ENCODE measurements at places on chromosomes 7 and 10.

- DNase-seq, result no peak
These were observed 122.5 kb upstream of the KLF6 start for GRCh38 chr10:3907514-3907913.

GRCh38 chr10:80458638-80459037 lies 4.5 kb downstream of the TSPAN14 start:
- no peak for DNase-seq

- DNase-seq, result no peak
These were observed 6.1 kb downstream of the CCAR1 start for GRCh38 chr10:68727146-68727545.

DNA sequence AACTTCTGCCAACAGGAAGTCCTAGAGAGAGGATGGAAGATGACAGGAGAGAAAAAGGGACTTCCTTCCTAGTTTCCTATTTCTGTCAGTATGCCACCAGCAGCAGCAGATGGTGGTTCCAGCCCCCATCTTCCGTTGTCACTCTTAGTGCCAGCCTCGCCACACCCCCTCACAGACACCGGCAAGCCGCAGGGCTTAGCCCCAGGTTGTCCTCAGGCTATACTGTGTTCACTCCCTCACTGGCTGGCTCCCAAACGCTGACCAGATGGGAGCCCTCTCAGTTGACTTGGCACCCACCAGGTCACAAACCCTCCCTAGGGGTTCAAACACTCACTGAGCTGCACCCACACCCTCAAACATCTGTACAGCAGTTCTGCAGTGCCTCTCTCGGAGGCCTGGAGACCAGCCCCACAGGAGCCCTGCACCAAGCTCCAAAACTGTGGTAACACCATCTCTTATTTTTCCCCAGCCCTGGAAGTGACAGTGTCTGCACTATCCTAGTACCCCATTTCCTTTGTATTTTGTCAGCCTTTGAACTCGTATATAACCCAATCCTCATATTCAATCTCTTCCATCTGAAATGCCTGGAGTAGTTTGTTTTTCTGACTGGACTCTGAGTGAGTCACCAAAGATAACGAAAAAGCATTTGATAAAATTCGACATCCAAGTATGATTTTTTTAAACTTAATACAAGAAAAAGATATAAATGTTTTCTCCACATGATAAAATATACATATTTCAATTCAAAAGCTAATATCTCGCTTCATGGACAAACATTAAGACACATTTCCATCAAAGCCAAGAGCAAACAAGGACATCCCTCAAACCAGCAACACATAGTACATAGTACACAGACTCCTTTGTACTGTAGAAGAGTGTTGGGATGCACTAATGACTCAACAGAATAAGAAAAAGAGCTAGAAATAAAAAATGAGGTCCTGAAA lies 34.5 kb downstream of the SMURF1 start:
- DNase-seq, result no peak

- no peak for DNase-seq
These were observed 82.5 kb downstream of the ABLIM1 start for GRCh38 chr10:114575417-114576131.

DNA sequence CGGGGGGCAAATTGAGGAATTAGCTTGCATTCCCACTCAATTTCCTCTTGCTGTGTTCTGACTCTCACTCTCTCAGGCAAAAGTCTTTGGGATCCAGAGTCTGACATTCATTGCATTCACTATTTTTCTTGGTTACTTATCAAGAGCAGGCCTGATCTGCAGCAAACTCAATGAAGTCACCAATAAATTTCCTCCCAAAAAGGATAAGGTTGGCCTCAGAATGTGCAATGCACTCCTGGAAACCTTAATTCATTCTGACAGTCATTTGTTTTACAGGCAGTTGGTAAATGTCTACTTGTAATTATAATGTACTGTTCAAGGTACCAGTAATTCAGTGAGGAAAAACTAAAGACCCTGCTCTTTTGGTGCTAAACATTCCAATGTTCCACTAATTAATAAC lies 6.3 kb upstream of the DGKI start:
- no peak for DNase-seq

DNA sequence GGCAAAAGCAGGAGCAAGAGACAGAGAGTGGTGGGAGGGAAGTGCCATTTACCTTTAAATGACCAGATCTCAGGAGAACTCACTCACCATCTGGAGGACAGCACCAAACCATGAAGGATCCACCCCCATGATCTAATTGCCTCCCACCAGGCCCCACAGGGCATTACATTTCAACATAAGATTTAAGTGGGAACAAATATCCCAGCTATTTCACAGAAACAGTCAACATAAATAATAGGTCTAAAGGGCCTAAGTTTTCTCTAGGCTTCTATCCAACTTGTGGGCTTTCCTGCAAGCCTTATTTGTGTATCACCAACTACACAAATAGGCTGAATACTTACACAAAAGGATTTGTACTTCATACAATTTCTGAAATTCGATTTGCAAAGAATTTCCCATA lies 196.8 kb upstream of the POT1 start:
- no peak for DNase-seq

GRCh38 chr7:155001756-155002410 lies 1.0 kb downstream of the PAXIP1 start:
- no peak for DNase-seq

GRCh38 chr10:32153931-32154330 lies 97.7 kb upstream of the KIF5B start:
- DNase-seq, result no peak

DNA sequence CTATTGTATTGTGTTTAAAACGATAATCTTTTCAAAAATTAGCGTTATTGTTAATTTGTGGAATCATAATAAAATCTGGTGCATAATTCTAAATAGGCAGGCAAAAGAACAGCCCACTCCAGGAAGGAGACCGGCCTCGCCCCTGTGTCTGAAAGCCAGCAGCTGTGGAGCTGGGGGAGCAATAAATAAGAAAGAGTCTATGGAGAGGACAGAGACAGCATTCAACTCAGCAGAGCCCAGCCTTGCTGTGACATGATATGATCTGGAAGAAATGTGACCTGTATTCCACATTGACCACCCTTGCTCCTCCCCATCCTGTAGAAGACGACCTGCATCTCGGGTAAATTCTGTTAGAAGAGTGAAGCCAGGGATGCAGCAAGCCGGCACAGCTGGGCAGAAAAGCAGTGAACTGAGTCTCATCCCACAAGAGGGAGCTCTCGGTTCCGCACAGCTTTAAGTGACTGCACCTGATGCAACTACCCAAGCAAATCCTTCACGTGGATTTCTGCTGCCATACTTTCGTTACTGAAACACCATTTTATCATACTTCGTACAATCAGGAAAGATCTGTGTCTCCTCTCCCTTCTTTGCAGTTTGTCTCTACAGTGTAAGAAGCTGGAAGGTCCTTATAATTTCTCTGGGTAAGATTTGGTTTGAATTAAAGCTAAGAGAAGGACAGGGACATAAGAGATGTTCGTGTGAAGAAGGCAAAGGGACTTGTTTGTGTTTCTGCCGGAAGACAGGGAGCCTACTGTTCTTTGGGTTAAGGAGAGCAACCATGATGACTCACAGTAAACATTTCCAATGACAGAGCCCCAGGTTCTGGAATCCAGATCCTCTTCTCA lies 427.1 kb downstream of the GPAM start:
- no peak for DNase-seq

GRCh38 chr10:118958984-118959925 lies 70.3 kb upstream of the NANOS1 start:
- DNase-seq, result no peak

- DNase-seq, result no peak
These were observed 89.0 kb upstream of the SVIL start for GRCh38 chr10:29723726-29724125.

GRCh38 chr10:60910543-60910942 lies 33.4 kb downstream of the RHOBTB1 start:
- no peak for DNase-seq

Measured in stimulated activated CD8-positive, alpha-beta memory T cell treated with anti-CD3 and anti-CD28 coated beads, Interleukin-2, amount 100 ng/mL, for 1 hour (primary cell).